Lung microvascular endothelial cell (primary cell): ENCODE measurements at places on chromosomes 1 and 21. TPM values are rescaled to one million over a fixed set of nuclear protein-coding genes. Genes with fewer than 3 reads are reported as not detected.
A peak's percentile ranks its signal among the peaks of the same experiment; 100 is the strongest.

DNA sequence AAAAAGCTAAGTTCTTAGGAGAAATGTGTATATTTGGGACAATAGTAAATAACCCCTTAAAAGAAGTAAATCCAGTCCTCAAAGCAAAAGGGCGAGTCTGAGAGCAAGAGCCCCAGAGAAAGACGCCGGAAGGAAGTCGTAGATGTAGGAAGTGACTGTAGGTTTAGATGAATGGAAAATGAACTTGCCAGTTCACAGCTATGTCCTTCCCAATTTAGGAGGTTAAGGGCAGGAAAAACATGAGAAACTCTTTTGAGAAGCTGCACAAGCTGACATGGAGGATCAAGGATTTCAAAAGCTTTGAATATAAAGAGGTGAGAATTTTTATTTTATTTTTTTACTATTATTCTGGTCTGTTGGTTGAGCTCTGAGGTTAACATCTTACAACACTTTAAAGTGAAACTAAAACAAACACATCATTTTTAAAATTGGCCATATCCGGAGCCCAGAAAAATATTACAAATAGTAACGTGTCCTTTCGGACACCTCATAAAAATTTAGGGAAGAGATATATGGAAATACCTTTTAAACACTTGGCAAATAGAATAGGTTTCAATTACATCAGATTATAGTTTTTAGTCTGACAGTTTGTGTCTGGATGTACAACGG, 1178.6 kb downstream of the MRPL39 start:
- no peak for DNase-seq

DNA sequence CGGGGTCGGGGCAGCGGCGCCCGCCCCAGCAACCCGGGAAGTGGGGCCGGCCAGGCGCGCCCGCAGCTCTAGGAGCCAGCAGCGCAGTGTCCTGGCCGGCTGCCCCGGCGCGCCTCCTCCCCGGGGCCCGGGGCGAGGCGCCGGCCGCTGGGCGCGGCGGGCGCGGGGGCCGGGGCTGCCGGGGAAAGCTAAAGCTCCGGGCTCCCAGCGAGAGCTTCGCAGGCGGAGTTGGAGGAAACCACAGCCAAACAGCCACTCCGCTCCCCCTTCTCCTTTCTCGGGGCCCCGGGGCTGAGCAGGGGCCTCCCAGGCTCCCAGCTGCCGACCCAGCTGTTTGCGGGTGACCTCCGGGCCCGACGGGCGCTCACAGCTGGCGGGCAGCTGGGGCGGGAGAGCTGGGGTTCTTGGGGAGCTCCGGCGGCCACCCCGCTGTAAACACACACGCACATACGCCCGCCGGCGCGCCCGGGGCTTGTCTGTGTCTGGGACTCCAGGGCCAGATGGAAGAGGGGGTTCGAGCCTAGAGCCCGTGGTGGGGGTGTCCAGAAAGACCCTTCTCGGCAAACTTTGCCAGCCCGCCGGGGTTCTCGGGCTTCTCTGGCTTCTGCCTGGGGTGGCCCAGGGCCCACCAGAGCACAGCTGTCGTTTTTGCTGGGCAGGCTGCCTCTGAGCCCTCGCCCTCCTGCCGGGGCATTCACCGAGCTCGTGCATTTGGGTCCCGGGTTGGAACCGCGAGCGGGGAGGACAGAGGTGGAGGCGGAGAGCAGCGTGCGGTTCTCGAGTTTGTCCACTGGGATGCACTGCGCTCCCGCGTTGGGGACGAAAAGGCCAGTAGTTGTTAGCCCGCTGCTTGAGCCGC, 1.5 kb downstream of the AJAP1 start:
- DNase-seq, result peak; percentile 32

- DNase-seq, result no peak
Measured at GRCh38 chr1:222523852-222524251, 24.1 kb downstream of the HHIPL2 start.

- peak; percentile 43 for DNase-seq
Measured at GRCh38 chr1:180912801-180913565, at the start of gene KIAA1614. Gene KIAA1614 (plus strand): TSS chr1:180912897. CDS start chr1:180913244, 347 bp downstream.

GRCh38 chr1:175749075-175749474, 5.7 kb upstream of the TNR start:
- no peak for DNase-seq

GRCh38 chr1:145946477-145946986, 11.3 kb downstream of the LIX1L start:
- DNase-seq, result no peak

DNA sequence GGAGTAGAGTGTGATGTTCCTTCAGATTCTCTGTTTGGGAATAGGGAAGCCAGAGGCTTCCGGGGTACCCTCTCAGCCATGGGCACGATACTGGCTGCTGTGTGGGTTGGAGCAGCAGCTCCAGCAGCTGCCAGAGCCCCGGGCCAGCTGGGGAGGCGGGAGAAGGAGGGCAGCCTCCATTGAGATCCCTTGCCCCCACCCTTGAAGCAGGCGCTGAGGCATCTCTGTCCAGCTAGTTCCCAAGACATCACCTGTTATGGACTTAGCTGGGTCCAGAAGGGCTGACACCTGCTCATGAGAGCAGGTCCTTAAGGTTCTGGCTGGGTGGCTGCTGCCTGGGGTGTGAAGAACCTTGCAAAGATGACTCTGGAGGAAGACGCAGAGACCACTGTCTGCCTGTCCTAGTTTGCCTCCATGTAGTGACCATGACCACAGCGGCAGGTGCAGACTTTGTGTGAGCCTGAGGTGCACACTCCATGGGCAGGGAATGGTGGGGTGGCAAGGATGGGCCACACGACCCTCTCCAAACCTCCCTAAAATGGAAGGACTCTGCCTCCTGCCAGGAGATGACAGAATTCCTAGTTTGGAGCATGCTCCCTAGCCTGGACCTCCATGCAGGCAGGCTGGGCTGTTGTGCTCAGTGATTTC, 222.6 kb upstream of the C1orf174 start:
- DNase-seq, result no peak

DNA sequence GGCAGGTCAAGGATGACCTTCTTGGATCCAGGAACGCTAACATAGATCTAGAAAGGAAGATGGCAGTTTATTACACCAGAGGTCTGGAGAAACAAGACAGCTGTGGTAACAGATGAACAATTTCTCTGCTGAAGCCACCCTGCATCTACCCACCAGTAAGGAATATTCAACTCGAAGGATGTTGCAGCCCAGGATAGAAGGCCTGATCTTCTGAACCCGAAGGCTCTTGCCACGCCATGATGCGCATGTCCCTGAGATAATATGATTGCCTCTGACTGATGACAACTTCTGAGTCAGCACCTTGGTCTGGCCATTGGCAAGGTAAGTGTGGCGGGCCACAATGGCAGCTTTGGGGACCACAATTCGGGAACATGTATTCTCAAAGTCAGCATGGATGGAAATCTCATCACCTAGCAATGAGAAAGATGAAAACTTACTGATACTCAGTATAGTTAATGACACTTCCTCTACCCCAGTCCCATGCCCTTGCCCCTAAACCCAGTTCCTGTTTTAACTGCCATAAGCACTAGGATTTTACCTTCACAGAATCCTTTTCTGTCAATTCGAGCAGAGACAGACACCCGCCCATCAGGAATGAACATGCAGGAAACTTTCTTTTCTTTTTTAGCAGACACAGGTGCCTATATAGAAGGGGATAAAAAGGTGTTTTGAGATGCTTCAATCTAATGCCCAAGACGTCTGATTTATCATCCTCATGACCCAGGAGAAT, 1.8 kb downstream of the TXNIP start:
- no peak for DNase-seq

DNA sequence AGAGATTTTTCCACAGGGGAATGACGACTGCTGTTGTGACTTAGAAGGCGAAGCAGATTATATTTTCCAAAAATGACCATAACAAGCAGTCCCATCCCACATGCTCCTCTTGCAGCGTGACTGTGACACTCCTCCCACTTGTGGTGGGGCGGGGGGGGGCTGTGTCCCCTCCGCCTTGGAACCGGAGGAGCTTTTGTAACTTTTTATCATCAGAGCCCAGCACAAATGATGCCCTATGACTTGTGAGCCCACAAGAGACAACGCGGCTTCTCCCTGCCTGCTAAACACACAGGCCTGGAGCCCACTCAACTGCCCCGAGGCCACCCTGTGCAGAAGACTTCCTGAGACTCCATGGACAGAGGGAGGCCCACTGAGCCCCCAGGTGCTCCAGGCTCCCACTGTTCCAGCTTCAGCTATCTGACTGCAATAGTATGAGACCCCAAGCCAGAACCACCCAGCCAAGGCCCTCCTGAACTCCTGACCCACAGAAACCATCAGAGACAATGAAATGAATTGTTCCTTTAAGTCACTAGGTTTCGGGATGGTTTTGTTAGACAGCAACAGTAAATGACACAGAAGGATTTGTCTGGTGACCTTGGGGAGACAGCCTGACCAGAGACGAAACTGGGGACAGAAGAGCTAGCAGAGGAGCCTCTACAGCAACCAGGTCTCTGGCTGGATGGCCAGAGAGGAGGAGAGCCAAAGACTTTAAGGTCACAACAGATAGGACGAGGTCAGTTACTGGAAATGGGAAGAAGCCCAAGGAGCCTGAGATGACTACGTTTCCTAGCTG, 58.8 kb downstream of the CAPZB start:
- no peak for DNase-seq

Gene PAX7
- not detected in 2 replicates for total RNA-seq

Gene DPH2
- total RNA-seq, result 13.1 and 19.0 TPM in 2 replicates

Gene DEPDC1
- total RNA-seq, result 1.8 and 7.6 TPM in 2 replicates
